ENCODE measurements at places on chromosomes 13 and 19. TPM values are rescaled to one million over a fixed set of nuclear protein-coding genes. Genes with fewer than 3 reads are reported as not detected.

KCNN1 gene
- total RNA-seq: 0.92 TPM

NKPD1 gene
- total RNA-seq: 0.26 TPM

IZUMO2 gene
- total RNA-seq: not detected

ZNF507 gene
- 18.3 TPM for total RNA-seq

CEACAM3 gene
- not detected for total RNA-seq

FFAR2 gene
- not detected for total RNA-seq

ATP7B gene
- total RNA-seq: 2.7 TPM

GGACT gene
- 3.2 TPM for total RNA-seq

PAN3 gene
- total RNA-seq: 8.7 TPM

SIGLEC7 gene
- total RNA-seq: not detected

CFD gene
- total RNA-seq: 22.1 TPM

ZNF525 gene
- total RNA-seq: 0.14 TPM

CEBPA gene
- 10.2 TPM for total RNA-seq

GTF2F1 gene
- total RNA-seq: 50.9 TPM

PTOV1 gene
- total RNA-seq: 154 TPM

MBNL2 gene
- 8.4 TPM for total RNA-seq

LILRB4 gene
- total RNA-seq: not detected

KIR2DL1 gene
- total RNA-seq: not detected

ZNF723 gene
- not detected for total RNA-seq

ZNF284 gene
- total RNA-seq: 0.39 TPM

PTH2 gene
- total RNA-seq: not detected

LYPD3 gene
- 0.22 TPM for total RNA-seq

GNG8 gene
- total RNA-seq: not detected

S1PR2 gene
- total RNA-seq: 1.1 TPM

NPHS1 gene
- total RNA-seq: 0.41 TPM

GJA3 gene
- total RNA-seq: 0.75 TPM

DEDD2 gene
- 69.3 TPM for total RNA-seq

SBSN gene
- 3.0 TPM for total RNA-seq

NCAN gene
- 0.03 TPM for total RNA-seq

SCN1B gene
- 20.9 TPM for total RNA-seq

DLL3 gene
- total RNA-seq: 10.1 TPM

NTF4 gene
- 0.42 TPM for total RNA-seq

ZNF726 gene
- total RNA-seq: 1.0 TPM

ZNF132 gene
- total RNA-seq: 0.06 TPM

ACER1 gene
- not detected for total RNA-seq

TMEM255B gene
- total RNA-seq: 0.81 TPM

FRY gene
- 0.09 TPM for total RNA-seq

CYP2A6 gene
- total RNA-seq: not detected

RDH8 gene
- total RNA-seq: 0.27 TPM

NOTCH3 gene
- 20.8 TPM for total RNA-seq

Data from A549 treated with GW870086 at 1 μM for 4 hours (cell line).